ENCODE measurements at places on chromosomes 6 and 20.

- no peak for DNase-seq
Observed at GRCh38 chr6:145562771-145563615, 172.3 kb downstream of the EPM2A start.

- DNase-seq: no peak
Observed at GRCh38 chr20:1286267-1287024, 20.4 kb downstream of the SNPH start.

DNA sequence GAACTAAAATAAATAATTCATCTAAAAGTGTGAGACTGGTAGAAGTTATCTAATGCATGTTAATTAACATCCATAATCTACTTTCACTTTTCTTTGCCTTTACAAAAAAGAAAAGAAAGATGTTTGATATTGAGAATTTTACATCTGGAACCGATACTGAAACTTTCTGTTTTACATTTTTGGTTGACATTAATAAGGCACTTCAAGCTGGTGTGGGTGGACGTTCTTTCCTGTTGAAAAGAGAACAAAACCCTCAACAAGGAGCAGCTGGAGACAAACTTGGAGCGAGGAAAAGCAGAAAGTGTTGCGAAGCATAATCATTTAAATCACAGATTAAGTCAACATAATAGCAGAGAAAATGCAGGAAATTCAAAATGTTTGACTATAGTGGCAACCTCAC, 575.2 kb upstream of the ADGRB3 start:
- peak; percentile 22 for DNase-seq

DNA sequence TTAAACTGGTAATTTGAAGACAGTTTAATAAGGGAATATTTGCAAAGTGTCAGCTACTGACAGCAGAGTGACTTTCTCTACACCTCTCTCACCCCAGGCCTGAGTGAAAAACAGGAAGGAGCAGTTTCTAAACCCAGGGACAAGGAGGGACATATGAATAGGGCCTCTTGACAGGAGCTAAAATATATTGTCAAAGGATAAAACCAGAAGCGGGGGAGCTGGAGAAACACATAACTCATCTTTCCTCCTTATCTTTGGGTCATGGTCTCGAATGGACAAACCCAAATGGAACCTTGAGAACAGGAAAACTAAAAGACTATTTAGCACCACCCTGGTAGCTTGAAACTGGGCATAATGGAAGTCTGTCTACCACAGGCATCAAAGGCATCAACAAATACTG, 197.5 kb upstream of the FOXA2 start:
- no peak for DNase-seq

DNA sequence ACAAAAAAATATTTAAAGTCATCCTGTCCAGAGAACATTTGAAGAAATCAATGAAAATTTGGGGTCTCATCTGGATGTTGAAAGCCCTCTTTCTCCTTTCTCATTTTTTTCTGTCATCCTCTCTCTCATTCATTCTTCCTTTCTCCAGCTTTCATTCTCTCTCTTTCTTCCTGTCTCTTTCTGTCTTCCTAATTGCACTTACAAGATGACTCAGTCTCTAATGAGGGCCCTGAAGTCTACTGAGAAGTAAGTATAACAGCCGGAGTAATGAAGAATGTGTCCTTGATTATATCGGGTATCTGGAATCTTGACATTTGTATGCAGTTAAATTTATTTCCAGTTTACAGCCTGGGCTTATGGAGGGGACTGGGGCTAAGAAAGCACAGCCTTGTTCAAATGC, 232.2 kb upstream of the SULF2 start:
- no peak for DNase-seq

- peak; percentile 85 for DNase-seq
Observed at GRCh38 chr6:75748743-75749538, at the start of gene MYO6. MYO6 (plus strand) TSS chr6:75749239; CDS start chr6:75817548, 68,309 bp downstream.
